ENCODE measurements at places on chromosomes 16 and 17. TPM values are rescaled to one million over a fixed set of nuclear protein-coding genes. Genes with fewer than 3 reads are reported as not detected.

HAS3 gene
- 4.1 TPM for polyA plus RNA-seq

DNA sequence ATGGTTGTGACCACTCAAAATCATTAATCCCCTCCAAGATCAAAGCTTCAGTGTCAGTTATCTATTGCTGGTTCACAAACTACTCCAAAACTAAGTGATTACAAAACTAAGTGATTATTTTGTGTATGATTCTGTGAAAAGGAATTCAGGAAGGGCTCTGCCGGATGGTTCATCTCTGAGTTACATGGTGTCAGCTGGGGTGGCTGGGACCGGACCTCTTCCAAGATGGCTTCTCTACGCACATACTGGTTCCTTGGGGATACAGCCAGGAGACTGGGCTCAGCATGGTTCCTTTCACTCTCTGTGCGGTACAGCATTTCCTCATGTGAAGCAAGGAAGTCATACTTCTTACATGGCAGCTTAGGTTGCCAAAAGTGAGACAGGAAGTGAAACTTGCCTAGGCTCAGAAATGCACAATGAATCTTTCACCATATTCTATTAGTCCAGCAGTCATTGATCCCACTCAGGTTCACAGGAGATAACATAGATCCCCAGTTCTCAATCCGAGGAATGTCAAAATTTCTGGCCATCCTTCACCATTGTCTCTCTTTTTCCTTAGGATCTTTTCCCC lies 97.9 kb upstream of the IRX6 start:
- DNase-seq, result no peak

ARL16 gene
- polyA plus RNA-seq, result 53.3 TPM

DNA sequence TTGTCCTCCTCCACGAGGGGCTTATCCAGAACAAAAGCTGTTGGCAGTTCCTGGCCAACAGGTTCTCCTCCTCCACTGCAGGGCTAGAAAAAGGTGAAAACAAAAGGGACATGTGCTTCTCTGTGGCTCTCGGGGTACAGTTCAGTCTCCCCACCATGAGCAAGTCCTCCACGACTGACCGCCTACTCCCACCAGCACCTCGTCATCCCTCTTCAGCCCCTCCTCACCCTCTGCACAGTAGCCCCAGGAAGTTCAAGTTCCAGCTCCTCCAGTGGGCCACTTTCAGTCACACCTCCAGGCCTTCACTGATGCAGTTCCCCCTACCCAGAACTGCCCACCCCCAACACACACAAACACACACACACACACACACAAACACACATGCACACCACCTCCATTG lies 19.4 kb downstream of the KRT9 start:
- no peak for DNase-seq

DNA sequence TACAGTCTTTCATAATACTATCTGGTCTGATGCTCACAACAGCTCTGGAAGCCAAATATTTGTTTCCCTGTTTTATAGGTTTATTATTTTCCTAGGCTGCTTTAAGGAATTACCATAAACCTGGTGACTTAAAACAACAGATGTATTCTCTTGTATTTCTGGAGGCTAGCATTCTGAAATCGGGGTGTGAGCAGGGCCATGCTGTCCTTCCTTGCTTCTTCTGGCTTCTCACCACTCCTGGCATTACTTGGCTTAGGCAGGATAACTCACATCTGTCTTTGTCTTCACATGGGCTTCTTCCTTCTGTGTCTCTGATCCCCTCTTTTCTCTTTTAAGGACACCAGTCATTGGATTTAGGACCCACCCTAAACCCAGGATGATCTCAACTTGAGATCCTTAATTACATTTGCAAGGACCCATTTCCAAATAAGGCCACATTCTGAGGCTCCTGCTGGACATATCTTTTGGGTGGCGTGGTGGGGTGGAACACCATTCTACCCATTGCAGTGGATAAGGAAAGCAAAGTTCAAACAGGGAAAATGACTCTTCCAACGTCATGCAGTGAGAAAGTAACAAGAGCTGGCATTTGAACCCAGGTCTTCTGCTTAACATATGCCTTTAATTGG lies 39.2 kb upstream of the TBX2 start:
- no peak for DNase-seq

DNA sequence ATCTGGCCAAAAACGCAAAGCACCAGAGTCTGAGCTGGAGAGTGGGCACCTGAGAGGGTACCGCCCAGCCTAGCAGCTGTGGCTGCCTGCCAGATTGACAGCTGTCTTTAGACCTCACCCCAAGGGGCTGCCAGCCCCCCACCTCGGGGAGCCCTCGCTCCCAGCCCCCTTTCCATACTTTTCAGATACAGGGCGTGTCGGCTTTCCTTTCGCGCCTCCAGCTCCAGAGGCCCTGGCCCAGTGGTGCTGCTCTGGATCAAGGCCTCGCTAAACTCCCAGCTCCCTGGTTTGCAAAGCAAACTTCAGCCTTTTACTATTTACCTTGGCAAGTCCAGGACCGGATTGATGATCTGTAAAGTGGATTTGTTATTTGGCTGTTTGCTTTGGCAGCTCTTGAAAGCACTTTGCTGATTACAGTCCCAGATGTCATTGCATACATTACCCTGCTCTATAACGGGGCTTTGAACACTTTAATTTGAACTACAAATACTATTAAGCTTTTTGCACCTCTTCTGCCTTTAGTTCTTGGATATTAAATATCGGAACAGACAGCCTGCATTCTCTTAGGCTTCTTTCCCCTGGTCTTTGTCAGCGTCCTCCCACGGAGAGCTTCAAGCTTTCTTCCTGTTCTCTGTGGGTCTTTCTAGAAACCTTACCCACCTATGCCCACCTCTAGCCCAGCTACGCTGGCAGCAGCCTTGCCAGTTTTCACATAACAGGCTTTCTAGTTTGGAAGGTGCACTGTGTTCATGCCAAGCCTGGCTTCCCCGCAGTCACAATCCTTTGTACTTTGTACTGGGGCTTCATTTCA lies 63.6 kb upstream of the TBX2 start:
- peak; percentile 64 for DNase-seq

DNA sequence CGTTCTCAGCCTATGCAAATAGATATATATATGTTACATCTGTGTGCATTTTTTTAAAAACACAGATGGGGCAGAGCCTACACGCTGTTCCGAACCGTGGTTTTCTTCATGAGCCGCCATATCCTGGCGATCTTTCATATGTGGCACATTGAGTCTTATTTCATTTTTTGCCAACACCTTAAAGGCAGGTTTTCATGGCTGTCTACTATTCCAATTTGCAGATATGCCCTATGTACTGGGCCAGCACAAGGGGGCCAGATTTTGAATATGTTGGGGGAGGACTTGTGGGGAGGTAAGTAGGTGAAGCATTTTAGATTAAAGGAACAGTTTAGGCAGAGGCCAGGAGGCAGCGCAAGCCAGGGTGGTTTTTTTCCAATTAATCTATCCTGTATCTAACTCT lies 16.0 kb downstream of the WFDC1 start:
- DNase-seq, result no peak

- no peak for DNase-seq
These were observed 50.0 kb upstream of the TOB1 start for GRCh38 chr17:50916026-50916707.

PDPR gene
- 32.8 TPM for polyA plus RNA-seq

CCL7 gene
- not detected for polyA plus RNA-seq

DNA sequence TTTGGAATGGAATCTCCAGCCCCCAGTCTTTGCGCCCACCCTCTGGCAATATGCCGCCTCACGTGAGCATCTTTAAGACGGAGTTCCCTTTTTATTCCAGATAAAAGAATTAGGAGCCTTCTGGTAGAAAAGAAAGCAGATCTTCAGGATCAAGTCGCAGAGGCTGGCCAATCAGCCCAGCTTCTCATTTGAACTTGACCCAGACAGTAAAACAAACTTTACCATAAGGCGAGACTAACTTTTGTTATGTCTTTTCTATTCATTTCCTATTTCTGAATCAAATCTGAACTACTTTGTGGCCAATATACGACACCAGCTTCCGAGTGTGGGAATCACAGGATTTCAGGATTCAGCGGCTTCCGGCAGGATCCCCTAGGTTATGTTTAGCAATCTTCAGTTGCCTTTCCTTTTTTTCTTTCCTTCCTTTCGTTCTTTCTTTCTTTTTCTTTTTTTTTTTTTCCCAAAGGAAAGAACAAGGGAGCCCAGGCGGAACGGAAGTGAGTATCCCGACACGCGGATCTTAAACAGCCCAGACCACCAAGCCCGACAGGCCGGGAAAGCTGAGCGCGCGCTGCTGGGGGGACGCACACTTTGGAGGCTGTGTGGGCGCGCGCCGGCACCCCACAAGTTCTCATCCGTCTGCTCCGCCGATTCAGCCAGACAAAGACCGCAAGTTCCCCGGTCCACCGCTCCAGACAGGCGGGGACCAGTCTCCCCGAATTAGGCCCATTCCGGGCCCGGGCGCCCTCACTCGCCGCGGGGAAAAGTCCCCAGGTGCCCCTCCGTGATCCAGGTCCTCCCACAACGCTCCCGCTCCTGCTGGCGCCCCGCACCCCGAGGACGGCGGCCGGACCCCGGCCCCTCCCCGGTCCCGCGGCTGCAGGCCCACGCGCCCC lies 633 bp downstream of the TBC1D16 start:
- no peak for DNase-seq

DNA sequence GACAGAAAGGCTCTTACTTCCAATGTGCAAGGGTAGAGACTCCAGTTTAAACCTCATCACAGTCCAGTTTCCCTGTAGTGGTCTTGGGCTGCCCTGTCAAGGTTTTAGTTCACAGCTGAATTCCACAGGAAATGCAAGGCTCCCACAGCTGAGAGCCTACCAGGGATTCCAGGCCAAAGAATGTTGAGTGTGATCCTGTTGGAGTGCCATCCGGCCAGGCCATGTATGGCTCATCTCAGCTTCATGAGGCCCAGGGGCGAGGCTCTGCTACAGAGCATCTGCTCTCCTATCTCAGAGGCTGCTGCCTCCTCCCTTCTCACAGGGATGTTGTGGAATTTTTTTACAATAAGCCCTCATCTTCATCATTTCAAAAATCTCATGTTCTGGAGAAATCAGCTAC lies 239.8 kb upstream of the CCL2 start:
- DNase-seq, result no peak

KRT24 gene
- polyA plus RNA-seq, result not detected

MT3 gene
- polyA plus RNA-seq, result 0.85 TPM

RFFL gene
- 22.1 TPM for polyA plus RNA-seq

DNA sequence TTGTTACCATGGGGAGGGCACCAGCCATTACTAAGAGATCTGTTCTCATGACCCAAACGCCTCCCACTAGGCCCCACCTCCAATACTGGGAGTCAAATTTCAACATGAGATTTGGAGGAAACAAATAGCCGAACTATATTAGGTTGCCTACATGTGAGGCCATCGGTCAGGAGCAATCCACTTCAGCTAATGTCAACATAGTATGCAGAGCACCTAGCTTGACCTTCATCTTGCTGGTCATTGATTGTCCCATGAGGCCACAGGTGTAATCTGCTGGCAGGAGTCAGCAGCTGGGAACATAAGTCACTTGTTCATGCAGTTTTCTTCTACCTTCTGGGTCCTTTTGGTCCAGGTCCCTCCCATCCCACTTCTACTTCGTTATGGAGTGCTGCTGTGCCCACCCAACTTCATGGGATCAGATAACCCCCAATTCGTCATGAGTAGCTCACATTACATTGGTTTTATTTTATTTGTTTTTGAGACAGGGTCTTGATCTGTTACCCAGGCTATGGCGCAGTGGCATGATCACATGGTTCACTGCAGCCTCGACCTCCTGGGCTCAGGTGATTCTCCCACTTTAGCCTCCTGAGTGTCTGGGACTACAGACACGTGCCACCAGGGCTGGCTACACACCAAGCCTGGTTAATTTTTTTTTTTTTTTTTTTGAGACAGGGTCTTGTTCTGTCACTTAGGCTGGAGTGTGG lies 5.9 kb upstream of the KPNA2 start:
- no peak for DNase-seq

- no peak for DNase-seq
These were observed 6.9 kb downstream of the ALYREF start for GRCh38 chr17:81884520-81884919.

C1QTNF8 gene
- polyA plus RNA-seq, result not detected

CSH1 gene
- polyA plus RNA-seq, result 0.83 TPM

DNA sequence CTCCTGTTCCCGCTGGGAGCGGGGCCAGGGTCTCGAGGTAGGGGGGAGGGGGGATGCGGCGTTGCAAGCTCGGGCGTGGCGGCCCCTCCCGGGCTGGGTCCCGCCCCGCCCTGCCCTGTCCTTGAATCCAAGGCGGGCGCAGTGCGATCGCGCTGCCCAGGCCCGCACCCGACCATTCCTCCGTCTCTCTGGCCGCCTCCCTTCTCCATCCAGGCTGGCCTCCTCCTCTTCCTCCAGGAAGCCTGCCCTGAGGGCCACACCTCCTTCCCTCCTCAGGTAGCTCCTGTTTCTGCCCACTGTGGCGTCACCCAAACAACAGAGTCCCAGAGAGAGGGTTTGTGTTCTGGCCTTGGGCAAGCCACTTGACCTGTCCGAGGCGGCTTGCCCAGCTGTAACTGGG lies 43.0 kb upstream of the TAC4 start:
- DNase-seq, result no peak

- no peak for DNase-seq
These were observed 20.3 kb downstream of the SLC7A6OS start for GRCh38 chr16:68290450-68290849.

DNA sequence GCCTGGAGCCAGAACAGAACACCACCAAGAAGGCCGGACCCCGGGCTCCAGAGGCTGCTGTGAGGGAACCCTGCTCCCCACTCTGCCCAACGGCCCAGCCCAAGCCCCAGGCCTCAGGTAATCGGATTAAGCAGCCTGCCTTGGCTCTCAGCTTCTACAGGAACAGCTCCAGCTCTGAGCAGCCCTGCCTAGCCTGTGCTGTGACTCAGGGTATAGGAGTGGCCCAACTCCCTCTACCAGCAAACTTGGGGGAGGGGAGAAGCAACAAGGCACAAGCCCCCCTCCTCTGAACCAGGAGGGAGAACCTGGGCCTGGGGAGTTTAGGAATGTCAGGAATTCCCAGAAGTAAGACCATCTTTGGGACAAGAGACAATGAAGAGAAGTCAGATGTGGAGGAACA lies 849 bp upstream of the SOX15 start:
- no peak for DNase-seq

GDPD3 gene
- polyA plus RNA-seq, result 11.3 TPM
